Hippocampal formation (tissue), 2 donors: ENCODE measurements at places on chromosomes 7 and 10.

GRCh38 chr10:120599200-120599724 is 142.2 kb downstream of the PLPP4 start:
- DNase-seq, result no peak

DNA sequence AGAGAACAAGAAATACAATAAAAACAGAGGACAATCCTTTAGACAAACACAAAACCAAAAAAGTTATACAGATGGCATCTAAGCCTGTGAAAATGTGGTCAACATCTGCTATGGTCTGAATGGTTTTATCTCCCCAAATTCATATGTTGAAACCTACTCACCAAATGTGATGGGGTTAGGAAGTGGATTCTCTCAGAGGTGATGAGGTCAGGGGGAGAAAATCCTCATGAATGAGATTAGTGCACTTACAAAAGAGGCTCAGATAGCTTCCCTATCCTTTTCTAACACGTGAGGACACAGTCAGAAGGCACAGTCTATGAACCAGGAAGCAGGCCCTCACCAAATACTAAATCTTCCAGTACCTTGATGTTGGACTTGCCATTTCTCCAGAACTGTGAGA is 147.8 kb upstream of the GPR22 start:
- DNase-seq, result no peak

DNA sequence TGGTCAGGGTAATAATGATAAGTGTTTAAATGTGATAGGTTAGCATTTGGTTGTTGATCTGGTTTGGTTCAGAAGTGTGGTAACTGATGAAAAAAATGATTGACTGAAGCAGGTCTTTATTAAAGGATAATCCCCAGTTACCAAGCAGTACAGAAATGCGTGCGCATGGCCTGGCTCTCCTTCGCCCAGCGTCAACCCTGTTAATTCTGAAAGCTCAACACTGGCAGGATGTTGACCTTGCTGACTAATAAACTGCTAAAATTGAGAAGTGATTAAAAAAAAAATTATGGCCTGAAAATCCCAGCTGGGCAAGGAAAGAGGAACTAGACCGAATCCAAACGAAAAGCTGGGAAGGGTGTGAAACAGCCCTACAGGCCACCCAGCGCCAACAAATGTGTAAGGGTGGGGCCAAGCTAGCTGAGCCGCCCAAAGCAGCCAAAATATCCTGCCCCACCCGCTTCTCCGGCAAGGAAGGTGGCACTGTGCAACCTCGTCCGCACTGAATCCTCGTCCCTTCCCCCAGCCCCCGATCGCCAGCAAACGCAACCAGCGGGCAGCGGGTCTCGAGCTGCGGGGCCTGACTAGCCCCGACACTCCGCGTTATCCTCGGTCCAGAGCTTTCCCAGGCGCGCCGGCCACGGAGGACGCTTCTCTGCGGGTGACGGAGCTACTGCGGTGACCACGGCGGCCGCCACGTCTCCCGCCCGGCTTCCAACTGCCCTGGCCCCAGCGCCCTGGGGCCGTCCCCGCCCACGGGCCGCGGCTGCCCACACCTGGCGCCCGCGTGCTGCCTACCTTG is 561 bp downstream of the SHTN1 start:
- peak; percentile 50 for DNase-seq

GRCh38 chr7:92135052-92135889 is 994 bp upstream of the CYP51A1 start:
- peak; percentile 36 for DNase-seq

DNA sequence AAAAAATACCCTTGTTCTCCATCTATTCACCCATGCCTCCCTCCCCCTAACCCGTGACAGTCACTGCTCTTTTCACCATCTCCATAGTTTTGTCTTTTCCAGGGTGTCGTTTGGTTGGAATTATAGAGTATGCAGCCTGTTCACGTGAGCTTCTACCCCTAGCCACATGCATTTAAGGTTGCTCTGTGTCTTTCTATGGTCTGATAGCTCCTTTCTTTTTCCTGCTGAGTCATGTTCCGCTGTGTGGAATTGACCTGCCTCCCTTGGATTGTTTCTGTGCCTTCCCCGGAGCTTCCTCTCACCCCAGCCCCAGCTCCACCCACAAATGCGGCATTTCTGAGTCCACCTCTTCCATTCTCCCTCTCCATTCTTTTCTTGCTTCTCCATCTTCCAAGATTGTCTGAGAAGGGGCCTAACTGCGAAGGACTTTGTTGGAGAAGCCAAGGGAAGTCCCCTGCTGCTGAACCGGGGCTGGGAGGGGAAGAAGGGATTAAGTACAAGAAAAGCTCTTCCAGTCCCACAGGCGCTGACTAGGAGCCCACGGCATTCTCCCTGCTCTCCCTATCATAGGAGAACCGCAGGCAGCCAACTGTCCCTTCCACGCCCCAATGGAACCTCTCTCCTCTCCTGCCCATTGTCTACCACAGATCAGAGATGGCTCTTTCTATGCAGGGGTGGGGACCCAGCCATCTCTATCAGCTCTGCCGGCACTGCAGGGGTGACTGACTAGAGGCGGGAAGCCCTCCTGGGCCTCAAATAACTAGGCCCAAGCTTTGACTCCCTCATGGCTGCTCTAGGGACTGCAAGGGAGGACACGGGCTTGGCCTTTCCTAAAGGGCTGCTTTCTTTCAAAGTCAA is 87.5 kb upstream of the ANLN start:
- no peak for DNase-seq

DNA sequence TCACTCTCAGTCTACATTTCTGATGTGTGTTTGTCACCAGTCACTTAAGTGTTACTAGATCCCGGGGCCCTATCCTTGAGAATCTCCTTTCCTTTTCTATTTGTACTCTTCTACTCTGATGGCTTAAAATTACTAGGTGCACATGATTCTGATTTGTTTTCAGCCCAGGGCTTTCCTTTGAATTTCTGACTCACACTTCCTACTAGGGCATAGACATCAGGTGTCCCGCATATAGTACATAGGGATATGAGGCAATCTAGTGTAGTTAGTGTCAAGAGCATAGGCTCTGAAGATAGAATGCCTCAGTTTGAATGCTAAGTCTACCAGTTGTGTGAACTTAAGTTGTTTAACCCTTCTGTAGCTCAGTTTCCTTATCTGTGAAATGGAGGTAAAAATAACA is 49.4 kb upstream of the LRRN3 start:
- no peak for DNase-seq

GRCh38 chr7:73904219-73905137 is 43.5 kb downstream of the TMEM270 start:
- no peak for DNase-seq

- DNase-seq, result no peak
These were observed 20.4 kb downstream of the DNAJB12 start for GRCh38 chr10:72334196-72334824.

DNA sequence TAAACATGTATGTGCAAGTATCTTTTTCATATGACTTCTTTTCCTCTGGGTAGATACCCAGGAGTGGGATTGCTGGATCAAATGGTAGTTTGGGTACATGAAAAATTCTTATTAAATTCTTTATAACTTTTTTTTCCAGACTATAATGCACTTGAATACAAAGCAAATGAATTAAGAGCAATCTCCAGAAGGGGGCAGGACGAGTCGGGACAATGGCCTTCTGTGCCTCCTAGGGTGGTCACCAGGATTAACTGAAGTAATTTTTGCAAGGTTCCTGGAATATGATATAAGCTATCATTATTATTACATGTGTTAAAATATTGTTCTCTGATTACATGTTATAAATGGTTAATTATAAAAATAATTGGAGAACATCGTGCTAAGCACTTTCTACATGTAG is 127.2 kb downstream of the PPP1R17 start:
- DNase-seq, result no peak

- DNase-seq, result peak; percentile 36
These were observed 66.7 kb upstream of the PITRM1 start for GRCh38 chr10:3239066-3239919.

DNA sequence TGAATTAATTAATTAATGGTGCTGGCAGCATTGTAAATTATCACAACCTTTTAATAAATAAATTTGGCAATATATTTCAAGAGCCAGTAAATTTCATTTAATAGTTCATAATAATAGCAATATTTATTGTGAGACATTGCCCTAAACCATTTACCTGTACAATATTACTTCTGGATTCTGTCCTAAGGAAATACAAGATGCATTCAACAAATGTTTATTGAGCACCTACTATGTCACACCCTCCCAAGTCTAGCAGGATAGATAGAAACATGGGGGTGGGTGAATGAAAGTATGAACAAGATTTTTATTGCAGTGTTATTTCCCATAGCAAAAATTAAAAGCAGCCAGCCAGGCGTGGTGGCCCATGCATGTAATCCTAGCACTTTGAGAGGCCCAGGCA is 4.4 kb upstream of the HERC4 start:
- DNase-seq, result no peak

DNA sequence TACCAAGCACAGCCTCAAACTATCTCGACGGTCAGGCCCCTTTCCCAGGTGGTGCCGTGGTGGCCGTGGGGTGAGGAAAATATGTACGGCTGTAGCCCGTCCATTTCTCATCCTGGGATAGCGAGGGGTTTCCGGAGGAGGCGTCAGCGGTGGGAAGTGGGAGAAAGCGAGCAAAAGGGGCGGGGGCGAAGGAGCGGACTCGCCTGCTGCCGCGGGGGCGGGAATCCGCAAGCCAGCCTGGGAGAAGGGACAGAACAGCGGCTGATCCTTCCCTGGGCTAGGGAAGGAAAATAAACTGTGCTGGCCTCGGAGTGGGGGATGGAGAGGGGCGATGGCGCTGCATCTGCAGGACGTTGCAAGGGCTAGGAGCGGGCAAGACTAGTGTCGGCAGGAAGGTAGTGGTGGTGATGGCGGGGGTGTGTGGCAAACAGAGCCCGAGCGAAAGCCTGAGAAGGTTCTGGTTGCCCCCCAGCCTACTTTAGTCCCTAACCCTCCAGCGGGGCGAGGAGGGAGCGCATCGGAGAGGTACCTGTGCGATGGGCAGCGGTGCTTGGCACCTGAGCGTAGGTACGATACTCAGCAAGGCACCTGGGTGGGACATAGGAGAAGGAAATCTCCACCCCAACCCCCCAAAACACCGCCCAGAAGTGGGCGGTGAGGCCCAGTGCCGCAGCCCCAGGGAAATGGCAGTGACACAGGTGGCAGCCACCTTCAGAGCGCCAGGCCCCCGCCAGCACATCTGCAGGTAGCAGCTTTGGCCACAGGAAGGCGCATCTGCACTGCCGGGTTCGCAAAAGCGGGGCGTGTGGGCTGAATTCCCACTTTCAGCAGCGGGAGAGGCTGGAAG is 49.9 kb upstream of the STEAP1B start:
- no peak for DNase-seq

GRCh38 chr7:108434010-108434409 is 22.2 kb downstream of the NRCAM start:
- no peak for DNase-seq

GRCh38 chr10:128025951-128026350 is 100.3 kb downstream of the MKI67 start:
- no peak for DNase-seq

DNA sequence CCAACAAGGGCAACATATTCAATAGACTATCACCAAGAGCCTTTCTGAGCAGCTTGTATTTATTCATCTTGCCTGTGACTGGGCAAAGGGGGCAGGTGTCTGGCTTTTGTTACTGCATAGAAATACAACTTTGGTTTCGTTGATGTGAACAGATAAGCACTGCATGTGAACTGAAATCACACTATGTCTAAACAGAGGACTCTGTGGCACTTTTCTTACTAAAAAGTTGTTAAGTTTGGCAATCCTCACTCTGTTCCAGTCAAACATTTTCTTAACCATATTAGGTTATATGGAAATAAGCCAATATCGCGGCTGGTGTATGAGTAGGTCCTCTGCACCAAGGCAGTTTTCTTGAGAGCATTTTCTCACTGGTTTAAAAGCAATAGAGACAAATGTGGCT is 48.5 kb downstream of the CALD1 start:
- DNase-seq, result no peak

DNA sequence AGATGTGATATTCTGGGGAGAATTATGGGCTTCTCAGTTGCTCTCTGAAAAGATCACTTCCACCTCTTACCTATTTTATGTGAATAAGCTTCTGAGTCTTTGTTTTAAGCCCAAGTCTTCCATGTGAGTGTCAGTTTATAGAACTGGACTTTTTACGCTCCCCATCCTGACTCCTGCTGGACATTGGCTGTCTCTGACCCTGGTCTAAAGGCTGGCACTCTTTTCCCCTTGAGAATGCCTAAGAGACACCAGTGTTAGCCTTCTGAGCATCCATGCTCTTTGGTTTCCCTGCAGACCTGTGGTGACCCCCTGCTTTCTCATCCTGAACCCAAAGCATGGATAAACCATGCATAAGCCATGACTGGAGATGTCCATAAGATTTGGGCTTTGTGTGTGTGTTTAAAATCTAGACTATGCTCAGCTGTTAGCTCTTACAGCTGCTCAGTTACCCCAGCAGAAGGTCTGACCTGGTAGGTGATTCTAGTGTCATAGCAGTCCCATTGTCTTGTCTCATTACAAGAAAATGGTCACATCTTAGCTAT is 148.6 kb upstream of the IMMP2L start:
- no peak for DNase-seq

DNA sequence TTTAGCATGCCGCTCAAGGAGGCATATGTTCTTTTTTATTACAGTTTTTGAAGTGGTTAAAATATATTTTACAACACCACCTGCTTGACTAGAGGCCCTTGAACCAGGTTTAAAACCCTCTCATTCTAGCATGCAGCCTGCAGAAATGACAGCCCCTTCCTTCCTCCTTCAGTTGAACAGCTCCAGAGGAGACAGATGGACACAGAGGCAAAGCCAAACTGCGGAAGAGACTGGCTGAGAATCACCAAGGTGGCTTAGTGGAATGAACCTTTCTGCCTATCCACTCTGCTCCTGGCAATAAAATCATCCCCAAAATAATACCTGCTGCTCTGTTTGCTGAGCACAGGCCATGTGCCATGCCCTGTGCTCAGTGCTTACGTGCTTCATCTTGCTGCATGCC is 23.9 kb upstream of the PLPP4 start:
- DNase-seq, result no peak

GRCh38 chr7:151252961-151253711 is 4.6 kb upstream of the SMARCD3 start:
- no peak for DNase-seq

GRCh38 chr10:45653454-45653853 is 19.1 kb downstream of the ZFAND4 start:
- no peak for DNase-seq

DNA sequence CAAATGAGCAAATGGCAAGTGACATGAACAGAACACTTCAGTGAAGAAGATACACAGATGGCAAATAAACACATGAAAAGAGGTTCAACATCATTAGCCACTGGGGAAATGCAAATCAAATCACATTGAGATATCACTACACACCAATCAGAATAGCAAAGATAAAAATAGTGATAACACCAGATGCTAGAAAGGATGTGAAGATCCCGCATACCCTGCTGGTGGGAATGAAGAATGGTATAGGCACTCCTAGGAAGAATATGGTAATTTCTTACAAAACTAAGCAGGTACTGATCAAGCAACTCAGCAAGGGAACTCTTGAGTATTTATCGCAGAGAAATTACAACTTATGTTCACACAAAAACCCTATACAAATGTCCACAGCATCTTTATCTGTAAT is 11.2 kb downstream of the LAMB4 start:
- no peak for DNase-seq

GRCh38 chr10:60706146-60706545 is 72.1 kb upstream of the CDK1 start:
- DNase-seq, result no peak

- no peak for DNase-seq
These were observed 27.0 kb downstream of the PAPOLB start for GRCh38 chr7:4834601-4835397.
